Stimulated activated memory B cell treated with anti-CD40 and anti-IgM and Interleukin-4, amounts not matched to agents 10 μg/mL and 1 μg/mL and 100 μg/mL, for 72 hours (primary cell): ENCODE measurements at places on chromosomes 7 and 10.

DNA sequence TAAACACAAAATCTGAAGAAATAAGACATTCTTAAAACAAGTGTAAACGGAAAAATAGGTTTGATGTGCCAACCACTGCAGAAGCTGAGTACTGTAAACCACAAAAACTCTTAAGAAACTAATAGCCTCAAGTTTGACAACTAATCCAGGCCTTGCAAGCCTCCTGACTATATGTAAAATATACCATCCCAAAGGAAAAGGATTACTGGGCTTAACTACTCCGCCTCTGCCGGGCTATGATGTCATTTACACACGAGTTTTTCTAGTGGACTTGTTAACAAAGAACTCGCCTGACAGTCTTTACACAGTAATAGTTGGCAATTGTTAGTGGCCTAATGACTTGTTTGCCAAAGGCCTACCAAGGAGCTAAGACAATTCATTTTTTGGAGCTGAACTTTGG, 2.1 kb downstream of the KIF5B start:
- ATAC-seq: no peak

DNA sequence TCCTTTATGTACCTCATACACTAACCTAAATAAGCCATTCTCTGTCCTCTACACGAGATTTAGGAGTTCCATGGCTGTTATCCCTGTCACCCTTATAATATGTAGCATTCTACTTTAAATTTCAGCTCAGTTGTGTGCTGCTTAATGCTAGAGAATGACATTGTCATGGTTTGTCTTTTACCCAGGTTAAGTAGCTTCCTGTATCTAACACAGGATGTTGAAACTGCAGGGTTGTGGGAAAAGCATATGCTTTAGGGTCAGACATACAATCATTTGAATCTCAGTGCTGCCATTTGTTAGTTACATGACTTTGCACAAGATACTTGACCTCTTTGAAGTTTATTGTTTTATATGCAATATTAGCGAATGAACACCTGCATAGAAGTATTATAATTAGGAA, 235.1 kb upstream of the CACNA2D1 start:
- no peak for ATAC-seq

DNA sequence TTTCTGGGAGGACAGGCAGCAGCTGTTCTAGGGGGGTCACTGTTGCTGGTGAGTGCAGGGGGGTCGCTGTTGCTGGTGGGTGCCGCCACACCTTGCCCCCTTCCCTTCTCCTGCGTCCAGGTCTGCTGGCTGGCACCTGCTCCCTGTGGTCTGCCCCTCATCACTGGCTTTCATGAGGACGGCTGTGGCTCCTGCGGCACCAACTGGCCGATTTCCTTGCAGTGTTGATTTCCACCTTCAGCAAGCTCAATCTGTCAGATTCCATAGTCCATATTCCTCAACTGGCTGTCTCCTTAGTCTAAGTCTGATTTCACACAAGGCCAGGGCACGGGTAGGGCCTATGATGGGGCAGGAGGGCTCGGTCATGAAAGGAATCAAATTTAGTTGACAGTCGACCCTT, 23.4 kb upstream of the GRB10 start:
- no peak for ATAC-seq

DNA sequence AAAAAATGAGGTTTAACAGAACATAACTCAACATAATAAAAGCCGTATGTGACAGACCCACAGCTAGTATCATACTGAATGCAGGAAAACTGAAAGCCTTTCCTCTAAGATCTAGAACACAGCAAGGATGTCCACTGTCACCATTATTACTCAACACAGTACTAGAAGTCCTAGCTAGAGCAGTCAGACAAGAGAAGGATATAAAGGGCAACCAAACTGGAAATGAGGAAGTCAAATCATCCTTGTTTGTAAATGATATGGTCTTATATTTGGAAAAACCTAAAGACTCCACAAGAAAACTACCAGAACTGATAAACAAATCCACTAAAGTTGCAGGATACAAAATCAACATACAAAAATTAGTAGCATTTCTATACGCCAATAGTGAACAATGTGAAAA, 45.9 kb downstream of the C10orf71 start:
- no peak for ATAC-seq

DNA sequence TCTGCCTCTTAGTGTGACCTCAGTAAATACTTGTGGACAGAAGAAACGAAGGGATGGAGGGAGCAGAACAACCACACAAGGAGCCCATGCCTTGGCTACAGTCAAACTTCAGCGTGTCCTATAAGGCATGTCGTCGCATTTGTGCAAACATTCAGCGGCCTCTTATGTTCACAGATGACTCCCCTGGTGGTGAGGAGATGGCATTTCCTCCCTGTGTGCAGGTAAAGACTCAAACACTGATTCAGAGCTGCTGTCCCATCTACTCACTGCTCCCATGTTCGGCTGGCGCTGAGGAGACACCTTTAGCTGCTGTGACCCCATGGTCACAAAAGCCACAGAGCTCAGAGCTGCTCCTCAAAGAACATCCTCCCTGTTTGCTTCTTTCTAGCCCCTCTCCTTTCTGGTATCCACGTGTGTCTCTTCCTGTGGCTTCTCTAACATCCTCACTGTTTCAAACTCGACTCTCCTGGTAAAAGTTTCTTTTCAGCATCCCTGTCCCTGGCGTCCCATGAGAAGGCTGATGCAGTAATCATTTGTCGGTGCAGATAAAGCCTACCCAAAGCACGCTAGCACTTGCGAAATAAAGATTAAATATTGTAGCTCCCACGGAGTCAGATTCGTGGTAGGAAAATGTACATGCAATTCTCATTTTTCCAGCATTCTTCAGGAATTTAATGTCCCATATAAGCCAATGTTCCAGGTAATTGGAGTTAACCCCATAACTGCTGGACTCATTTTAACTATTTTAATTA, 124.9 kb upstream of the NEBL start:
- no peak for ATAC-seq
